ENCODE measurements at places on chromosomes 13 and 19. TPM values are rescaled to one million over a fixed set of nuclear protein-coding genes. Genes with fewer than 3 reads are reported as not detected.

DNA sequence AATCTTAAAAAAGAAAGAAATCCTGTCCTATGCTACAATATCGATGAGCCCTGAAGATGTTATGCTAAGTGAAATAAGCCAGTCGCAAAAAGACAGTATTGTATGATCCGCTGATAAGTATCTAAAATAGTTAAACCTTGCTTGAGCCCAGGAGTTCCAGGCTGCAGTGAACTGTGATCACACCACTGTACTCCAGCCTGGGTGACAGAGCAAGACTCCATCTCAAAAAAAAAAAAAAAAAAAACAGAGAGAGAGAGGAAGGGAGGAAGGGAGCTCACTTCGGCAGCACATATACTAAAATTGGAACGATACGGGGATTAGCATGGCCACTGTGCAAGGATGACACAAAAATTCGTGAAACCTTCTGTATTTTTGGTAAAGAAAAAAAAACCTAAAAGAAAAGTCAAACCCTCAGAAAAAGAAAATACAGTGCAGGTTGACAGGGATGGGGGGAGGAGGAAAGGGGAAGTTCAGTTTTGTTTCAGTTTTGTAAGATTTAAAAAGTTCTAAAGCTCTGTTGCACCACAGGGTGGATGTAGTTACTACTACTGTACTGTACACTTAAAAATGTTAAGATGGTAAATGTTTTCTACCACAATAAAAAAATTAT lies 8.4 kb downstream of the CLASRP start:
- no peak for DNase-seq

- no peak for DNase-seq
Observed at GRCh38 chr13:41976476-41976875, 15.6 kb upstream of the VWA8 start.

GRCh38 chr19:50835785-50836542 lies 2.6 kb upstream of the KLK15 start:
- peak; percentile 62 for DNase-seq

DNA sequence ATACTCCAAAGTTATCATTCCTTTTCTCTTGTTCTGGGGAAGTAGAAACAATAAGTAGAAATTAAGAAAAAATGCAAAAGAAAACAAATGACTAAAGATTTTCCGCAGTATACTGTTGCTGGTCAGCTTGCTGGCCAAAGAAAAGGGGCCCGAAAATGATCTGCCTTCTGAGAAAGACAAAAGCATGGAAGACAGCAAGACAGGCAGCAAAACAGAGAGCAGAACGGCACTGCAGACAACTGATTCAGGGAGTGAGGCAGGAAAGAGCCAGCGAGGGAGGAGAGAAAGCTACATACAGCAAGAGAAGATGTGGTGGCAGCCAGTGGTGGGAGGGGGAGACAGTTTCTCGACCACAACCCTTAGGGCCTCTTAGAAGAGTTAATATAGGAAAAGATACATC lies 5.3 kb upstream of the DOCK9 start:
- no peak for DNase-seq

- DNase-seq, result no peak
Observed at GRCh38 chr19:32361574-32362317, 16.3 kb downstream of the ZNF507 start.

The TRPC4 gene
- total RNA-seq, result 1.1 TPM
